ENCODE measurements at places on chromosomes 4 and X.

GRCh38 chr4:42985976-42986375, 93.5 kb downstream of the GRXCR1 start:
- no peak for DNase-seq

GRCh38 chr4:126242679-126243390, 928.1 kb downstream of the FAT4 start:
- peak; percentile 2 for DNase-seq

DNA sequence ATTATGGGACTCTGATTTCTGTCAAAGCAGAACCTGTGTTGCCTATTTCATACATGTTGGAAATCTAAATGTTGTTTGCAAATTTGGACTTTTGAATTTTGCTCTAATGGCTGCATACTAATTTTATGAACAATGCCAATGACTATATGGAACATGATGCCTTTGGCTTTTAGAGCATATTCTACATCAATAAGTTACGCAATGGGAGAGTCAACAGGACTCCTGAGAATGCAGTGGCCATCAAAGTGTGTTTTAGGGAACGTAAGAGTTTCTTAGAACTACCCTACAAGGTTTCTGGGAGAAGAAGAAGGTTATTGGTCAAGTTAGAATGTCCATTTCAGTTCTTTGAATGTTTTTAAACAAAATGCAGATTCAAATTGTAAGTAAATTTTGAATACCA, 76.1 kb downstream of the SLIT2 start:
- no peak for DNase-seq

- DNase-seq, result peak; percentile 81
Measured at GRCh38 chr4:80360084-80360483, 24.6 kb downstream of the CFAP299 start.

GRCh38 chrX:50723006-50723405, 91.0 kb downstream of the SHROOM4 start:
- DNase-seq, result no peak

- DNase-seq, result no peak
Measured at GRCh38 chrX:106726485-106727437, at the start of gene RNF128. Gene RNF128 (plus strand): TSS chrX:106726701. CDS start chrX:106726914, 213 bp downstream.

DNA sequence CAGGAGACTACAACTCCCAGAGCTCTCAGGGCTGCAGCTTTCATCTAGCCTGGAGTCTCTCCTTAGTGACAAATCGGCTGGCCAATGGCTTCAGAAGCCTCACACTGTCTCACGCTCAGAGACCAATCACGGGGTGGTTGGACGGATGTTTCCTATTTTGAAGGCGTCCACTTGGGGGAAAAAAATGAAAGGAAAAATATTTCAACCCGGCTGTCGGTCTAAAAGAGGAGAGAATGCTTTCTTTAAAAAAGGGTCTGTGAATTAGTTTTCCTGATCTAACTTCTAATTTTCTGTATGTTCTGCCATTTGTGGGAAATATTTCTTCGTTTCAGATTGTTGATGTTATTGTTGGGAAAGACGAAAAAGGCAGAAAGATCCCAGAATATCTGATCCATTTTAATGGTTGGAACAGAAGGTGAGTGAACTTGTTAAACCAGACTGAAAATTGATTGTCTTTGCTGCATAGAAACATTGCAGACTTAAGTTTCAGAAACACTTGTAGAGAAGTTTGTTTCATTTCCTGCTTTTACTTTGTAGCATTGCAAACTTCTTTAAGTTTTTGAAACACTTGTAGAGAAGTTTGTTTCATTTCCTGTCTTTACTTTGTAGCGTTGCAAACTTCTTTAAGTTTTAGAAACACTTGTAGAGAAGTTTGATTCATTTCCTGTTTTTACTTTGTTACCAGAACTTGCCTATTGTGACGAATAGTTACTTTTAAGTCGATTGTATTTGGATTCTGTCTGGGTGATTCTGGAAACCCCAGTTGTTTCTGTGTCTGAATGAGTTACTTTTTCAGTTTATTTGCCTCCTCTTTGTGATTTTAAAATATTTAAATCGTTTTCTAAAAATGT, 1.6 kb downstream of the MSL3 start:
- DNase-seq, result peak; percentile 85

- no peak for DNase-seq
Measured at GRCh38 chr4:25505637-25505991, 128.6 kb downstream of the ANAPC4 start.

GRCh38 chr4:83307920-83308319, 23.3 kb upstream of the COQ2 start:
- no peak for DNase-seq

DNA sequence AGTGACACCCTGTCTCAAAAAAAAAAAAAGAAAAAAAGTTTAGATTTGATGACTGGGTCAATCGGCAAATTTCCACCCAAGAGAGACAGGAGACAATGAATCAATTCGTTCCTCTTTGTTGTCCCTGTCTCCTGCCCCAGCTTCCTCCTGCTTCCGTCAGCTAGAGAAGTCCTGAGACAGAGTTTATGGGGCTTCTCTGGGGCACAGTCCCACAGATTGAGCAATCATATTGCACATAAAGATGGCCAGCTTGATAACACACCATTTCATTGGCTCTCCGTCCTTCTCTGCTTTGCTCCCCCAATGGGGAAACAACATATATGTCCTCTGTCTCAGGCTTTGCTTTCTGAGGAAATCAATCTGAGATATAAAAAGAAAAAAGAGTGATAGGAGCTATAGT, 78.4 kb upstream of the FUNDC1 start:
- no peak for DNase-seq

DNA sequence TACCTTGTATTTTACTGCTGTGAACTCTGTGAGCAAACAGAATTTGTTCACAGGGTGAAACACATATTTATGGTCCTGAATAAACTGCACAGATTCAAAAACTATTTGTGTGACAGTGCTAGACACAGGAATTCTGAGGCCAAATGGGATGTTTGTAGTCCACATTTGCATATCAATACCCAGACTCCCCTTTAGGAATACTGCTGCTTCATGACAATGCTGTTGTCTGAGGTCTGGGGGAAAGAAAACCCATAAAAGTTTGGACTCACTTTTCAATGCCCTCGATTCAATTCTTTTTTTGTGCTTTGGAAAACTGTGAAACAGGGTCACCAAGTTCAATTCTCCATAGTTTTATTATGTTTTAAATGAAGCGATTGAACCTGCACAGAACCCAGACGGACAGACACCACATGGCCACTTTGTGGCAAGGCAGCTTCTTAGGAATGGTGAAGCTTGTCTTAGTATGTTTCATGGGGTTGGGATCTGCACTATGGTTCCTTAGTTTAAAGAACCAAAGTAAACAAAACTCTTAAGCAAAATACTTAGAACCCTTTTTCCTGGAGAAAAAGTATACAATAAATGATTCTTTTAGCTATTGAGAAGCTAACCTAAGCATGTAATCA, 92.3 kb upstream of the MAD2L1 start:
- no peak for DNase-seq

All from Jurkat, Clone E6-1 (cell line).